Breast epithelium (tissue), 4 donors: ENCODE measurements at places on chromosomes 3 and 15. TPM values are rescaled to one million over a fixed set of nuclear protein-coding genes. Genes with fewer than 3 reads are reported as not detected.
A peak's percentile ranks its signal among the peaks of the same experiment; 100 is the strongest.

DNA sequence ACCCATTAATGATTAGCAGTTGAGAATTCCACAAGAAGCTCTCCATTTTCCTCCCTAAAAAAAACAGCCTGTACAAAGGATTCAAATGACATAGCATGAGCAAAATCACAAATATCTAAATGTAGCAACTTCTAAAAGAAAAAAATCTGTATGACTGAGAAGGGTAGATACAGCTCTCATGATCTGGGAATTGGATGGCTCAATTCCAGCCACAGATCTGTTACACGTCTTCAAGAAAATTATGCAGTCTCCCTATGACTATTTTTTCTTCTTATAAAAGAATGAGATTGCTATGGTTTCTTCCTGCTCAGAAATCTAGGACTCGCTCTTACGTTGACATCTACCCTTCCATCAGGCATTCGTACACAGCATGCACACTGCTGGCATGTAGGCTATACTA is 71.5 kb downstream of the PLCH1 start:
- DNase-seq: no peak
- H3K27me3 ChIP-seq: no peaks in the 10 kb centered on the region
- no peak overlapping the region for H3K27ac ChIP-seq

The ATP11B gene
- 70.8 TPM for total RNA-seq

DNA sequence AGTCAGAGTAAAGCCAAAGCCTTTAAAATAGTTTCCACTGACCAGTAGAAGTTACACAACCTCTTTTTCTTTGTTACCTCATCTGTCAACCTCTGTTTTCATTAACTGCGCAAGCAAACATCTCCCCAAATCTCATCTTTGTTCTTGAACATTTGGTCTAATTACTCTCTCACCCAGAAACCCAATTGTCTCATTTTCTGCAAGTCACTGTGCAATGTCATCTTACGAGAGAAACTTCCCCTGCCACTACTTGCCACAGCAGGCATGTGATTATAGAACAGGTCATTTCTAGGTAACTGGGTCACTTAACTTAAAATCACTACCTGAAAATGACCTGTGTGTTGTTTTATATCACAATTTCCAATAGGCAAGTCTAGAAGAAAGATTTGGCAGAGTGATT is 159.4 kb downstream of the SI start:
- H3K27me3 ChIP-seq: no peaks in the 10 kb centered on the region
- no peaks in the 10 kb centered on the region for H3K4me1 ChIP-seq
- H3K4me3 ChIP-seq: no peak overlapping the region
- no peak overlapping the region for H3K27ac ChIP-seq
- no peaks in the 10 kb centered on the region for H3K36me3 ChIP-seq

- H3K36me3 ChIP-seq: no peaks in the 10 kb centered on the region
- no peak overlapping the region for H3K4me3 ChIP-seq
- DNase-seq: no peak
- no peak overlapping the region for H3K27ac ChIP-seq
- no peaks in the 10 kb centered on the region for H3K27me3 ChIP-seq
Observed at GRCh38 chr3:139523718-139524117, 15.8 kb downstream of the RBP1 start.

DNA sequence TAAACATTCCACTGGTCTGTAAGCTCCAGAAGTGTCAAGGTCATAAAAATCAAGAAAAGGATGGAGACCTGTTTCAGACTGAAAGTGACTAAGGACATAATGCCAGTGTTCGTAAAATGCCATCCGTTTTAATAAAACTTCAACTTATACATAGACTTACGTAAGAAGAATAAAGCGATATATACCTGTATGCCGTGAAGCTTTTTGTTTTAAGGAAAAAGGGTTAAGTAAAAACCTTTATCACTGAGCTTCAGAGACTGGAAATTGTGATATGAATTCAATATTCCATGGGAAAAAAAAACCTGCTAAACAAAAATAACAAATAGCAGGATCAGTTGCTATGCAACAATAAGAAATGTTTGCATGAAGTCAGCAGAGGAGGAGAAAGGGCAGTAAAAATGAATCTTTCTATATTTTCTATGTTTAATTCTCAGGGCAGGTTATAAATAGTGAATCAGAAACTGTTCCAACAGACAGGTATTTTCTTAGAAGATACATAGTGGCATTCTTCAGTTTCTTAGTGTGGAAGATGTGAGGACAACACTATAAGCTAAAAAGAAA is 42.5 kb downstream of the CHSY1 start:
- no peak for DNase-seq
- H3K27me3 ChIP-seq: no peaks in the 10 kb centered on the region
- H3K27ac ChIP-seq: peak overlapping the region; percentile 6
- no peak overlapping the region for H3K4me3 ChIP-seq

DNA sequence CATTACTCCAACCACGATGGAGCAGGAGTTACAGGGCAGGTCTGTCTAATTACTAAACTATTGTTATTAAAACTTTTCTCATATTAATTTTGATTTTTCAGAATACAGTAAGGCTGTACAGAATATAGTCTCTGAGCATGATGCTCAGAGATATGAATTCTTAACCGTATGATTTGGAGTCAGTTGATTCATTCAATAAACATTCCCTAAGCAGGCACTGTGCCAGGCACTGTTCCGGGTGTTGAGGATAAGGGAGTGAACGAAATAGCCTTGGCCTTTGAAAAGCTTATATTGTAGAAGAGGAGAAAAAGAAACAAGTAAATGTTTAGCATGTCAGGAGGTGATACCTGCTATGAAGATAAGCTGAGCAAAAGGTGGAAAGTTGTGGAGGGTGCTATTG is 187.3 kb downstream of the KCNAB1 start:
- H3K27me3 ChIP-seq: no peaks in the 10 kb centered on the region
- no peaks in the 10 kb centered on the region for H3K36me3 ChIP-seq
- no peak overlapping the region for H3K4me3 ChIP-seq
- H3K27ac ChIP-seq: no peak overlapping the region

DNA sequence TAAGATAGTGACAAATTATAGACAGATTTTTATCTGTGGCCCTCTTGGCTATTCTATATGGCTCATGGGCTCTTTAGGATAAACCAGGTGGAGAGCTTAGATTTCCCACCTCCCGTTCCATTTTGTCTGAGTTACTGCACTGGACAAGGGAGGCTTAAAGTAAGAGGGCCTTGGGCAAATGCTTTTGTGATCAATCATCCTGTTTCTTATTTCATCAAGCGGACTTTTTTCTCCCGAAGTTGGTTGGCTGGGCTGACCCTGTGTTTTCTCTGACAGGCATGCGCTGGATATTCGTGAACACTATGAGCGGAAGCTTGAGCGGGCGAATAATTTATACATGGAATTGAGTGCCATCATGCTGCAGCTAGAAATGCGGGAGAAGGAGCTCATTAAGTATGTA is 33.4 kb downstream of the TMEM41A start:
- H3K4me3 ChIP-seq: no peak overlapping the region
- H3K27me3 ChIP-seq: no peaks in the 10 kb centered on the region
- H3K36me3 ChIP-seq: no peaks in the 10 kb centered on the region
- no peak overlapping the region for H3K27ac ChIP-seq
